ENCODE measurements at places on chromosomes 16 and 17. TPM values are rescaled to one million over a fixed set of nuclear protein-coding genes. Genes with fewer than 3 reads are reported as not detected.

DNA sequence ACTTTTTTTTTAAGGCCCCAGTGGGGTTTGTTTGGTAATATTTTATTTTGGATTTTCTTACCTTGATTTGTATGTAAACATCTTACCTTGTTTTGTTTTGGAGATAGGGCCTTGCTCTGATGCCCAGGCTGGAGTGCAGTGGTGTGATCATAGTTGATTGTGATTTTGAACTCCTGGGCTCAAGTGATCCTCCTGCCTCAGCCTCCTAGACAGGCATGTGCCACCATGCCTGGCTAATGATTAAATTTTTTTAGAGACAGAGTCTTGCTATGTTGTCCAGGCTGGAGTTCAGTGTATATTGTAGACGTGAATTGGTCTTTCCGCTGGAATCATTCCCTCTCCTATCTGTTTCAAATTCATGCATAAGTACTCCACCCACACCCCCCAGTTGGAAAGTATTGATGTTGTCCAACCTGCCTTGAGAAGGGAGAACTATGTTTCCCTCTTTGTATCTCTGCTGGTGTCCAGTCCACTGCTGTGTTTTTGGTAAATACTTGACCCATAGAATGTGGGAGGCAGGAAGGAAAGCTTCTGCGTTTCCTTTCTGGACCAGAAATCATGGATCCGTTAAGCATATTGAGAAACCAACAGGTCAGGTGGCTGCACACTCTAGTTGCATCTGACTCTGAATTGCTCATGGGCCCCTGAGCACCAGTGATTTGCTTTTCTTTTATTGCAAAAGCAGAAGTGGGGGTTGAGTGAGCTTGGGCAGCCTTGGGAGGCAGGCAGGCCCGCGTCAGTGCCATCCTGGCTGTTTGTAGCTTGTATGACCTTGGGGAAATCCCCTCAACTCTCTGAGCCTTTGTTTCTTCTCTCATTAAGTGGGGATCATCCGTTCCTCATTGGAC, 25.0 kb downstream of the RMI2 start:
- H3K4me1 ChIP-seq, result peaks cover 15% of the 10 kb centered on the region
- H3K27ac ChIP-seq, result no peak overlapping the region
- no peak for DNase-seq
- peaks cover 3% of the 10 kb centered on the region for H3K36me3 ChIP-seq
- no peaks in the 10 kb centered on the region for H3K27me3 ChIP-seq

The ADAT1 gene
- 66.1 TPM for total RNA-seq

The CYGB gene
- 0.37 TPM for total RNA-seq

The TBX4 gene
- total RNA-seq, result not detected

GRCh38 chr16:56999409-57000270, 10.3 kb downstream of the NLRC5 start:
- H3K4me3 ChIP-seq, result peak overlapping the region; percentile 69
- H3K36me3 ChIP-seq, result peaks cover 41% of the 10 kb centered on the region
- peak; percentile 43 for DNase-seq

The RTN4RL1 gene
- total RNA-seq, result 0.45 TPM

DNA sequence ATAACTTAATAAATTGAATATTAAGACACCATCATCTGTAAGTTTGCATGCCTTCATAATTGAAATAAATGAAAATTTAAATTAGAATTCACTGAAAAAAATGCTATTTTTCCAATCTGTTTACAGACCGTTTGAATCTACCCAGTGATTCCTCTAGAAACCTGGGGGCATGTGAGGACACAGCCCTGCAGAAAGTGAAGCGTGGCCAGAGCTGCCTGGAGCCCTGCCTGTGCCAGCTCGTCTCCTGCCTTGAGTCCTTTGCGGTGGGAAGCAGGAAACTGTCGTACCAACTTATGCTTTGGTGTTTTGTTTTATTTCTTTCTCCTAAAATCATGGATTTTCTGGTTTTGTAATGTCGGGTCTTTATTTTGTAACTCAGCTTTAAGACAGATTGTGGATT, 67.8 kb upstream of the FA2H start:
- no peak for DNase-seq
- H3K27ac ChIP-seq, result no peak overlapping the region
- peaks cover 10% of the 10 kb centered on the region for H3K27me3 ChIP-seq
- H3K4me1 ChIP-seq, result peaks cover 2% of the 10 kb centered on the region
- H3K4me3 ChIP-seq, result no peak overlapping the region

DNA sequence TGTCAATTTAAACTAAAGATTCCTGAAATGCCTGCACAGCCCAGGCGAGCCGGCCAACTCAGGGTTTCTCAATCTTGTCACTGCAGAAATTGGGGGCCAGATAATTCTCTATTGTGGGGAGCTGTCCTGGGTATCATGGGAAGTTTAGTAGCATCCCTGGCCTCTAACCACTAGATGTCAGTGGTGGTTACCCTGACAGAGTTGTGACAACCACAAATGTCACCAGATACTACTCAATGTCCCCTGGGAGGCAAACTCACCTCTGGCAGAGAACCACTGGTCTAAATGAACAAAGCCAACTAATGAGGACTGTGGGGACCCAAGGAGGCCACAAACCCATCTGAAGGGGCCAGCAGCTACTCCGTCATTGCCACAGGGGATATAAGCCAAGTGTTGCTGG, 90.9 kb downstream of the MYH11 start:
- H3K27ac ChIP-seq, result no peak overlapping the region
- no peak overlapping the region for H3K4me3 ChIP-seq
- no peak for DNase-seq
- peaks cover 5% of the 10 kb centered on the region for H3K27me3 ChIP-seq

The NPIPA5 gene
- 25.5 TPM for total RNA-seq

- H3K36me3 ChIP-seq, result peaks cover 20% of the 10 kb centered on the region
- H3K4me3 ChIP-seq, result peak overlapping the region; percentile 81
- H3K27me3 ChIP-seq, result no peaks in the 10 kb centered on the region
Measured at GRCh38 chr17:35878361-35878760, 1.8 kb downstream of the CCL5 start.

- H3K27ac ChIP-seq, result no peak overlapping the region
- no peak for DNase-seq
- no peak overlapping the region for H3K4me3 ChIP-seq
- no peaks in the 10 kb centered on the region for H3K4me1 ChIP-seq
Measured at GRCh38 chr16:49832177-49832576, 23.7 kb downstream of the ZNF423 start.

- peaks cover 6% of the 10 kb centered on the region for H3K4me1 ChIP-seq
- H3K27ac ChIP-seq, result no peak overlapping the region
- DNase-seq, result no peak
- H3K36me3 ChIP-seq, result no peaks in the 10 kb centered on the region
- H3K27me3 ChIP-seq, result no peaks in the 10 kb centered on the region
Measured at GRCh38 chr17:81090361-81091136, 55.6 kb downstream of the BAIAP2 start.

DNA sequence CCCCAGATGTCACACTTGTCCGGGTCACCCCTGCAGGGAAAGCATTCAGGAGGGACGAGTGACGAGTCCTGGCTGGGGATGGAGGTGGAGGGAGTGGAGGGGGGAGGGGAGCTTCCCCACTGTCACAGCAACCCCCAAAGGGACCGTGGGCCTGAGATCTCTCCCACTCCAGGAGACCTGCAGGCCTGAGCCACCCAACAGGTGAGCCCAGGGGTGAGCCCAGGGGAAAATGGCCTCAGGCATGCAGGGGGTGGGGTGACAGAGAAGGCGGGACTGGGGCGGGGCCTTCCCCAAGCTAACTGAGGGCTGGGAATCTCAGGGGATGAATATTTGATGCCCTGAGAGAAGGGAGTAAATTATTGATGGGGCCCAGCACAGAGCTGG, 2.4 kb downstream of the USH1G start:
- H3K27ac ChIP-seq, result no peak overlapping the region
- DNase-seq, result no peak
- no peaks in the 10 kb centered on the region for H3K36me3 ChIP-seq
- H3K27me3 ChIP-seq, result peaks cover 49% of the 10 kb centered on the region
- H3K4me3 ChIP-seq, result no peak overlapping the region

The MPO gene
- not detected for total RNA-seq

- no peak overlapping the region for H3K4me3 ChIP-seq
- no peak for DNase-seq
- H3K27me3 ChIP-seq, result no peaks in the 10 kb centered on the region
- H3K36me3 ChIP-seq, result peaks cover 23% of the 10 kb centered on the region
- H3K4me1 ChIP-seq, result peaks cover 24% of the 10 kb centered on the region
Measured at GRCh38 chr17:41971721-41972523, 5.3 kb downstream of the CNP start.

GRCh38 chr17:78865682-78866390, 25.2 kb upstream of the USP36 start:
- peak; percentile 73 for DNase-seq
- no peaks in the 10 kb centered on the region for H3K36me3 ChIP-seq
- H3K4me3 ChIP-seq, result no peak overlapping the region
- no peaks in the 10 kb centered on the region for H3K27me3 ChIP-seq
- peaks cover 1% of the 10 kb centered on the region for H3K4me1 ChIP-seq

The CALB2 gene
- total RNA-seq, result not detected

GRCh38 chr17:57962279-57963148, 7.3 kb upstream of the CUEDC1 start:
- no peaks in the 10 kb centered on the region for H3K4me1 ChIP-seq
- no peak overlapping the region for H3K27ac ChIP-seq
- no peak overlapping the region for H3K4me3 ChIP-seq

DNA sequence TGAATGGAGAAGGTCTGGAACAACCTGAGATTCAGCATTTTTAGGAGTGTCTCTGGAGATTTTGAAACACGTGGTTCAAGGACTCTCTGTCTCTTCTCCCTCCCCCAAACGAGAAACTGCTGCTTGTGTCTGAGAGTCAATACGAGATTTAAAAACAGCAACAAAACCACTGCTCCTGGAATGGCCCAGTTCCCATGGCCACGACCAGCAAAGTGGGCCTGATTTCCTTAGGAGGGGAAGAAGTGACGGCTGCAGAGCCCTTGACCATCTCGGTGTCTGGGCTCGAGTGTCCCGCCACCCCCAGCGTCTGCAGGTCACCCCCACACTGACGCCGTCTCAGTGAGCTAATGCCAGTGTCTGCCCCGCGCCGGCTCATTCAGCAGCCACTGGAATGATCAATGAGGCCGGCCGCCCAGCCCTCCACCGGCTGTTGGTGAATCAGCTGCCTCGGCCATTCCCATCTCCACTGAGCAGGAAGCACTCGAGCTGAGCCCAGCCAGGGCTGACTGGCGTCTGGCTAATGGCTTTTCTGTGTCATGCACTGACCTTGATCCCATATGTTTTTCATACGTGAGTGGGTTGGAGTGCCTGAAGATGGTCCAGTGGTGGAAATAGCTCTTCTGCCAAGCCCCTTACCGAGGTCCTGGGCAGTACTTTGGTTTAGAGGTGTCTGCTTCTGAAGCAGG, 151.8 kb downstream of the PITPNC1 start:
- peaks cover 6% of the 10 kb centered on the region for H3K36me3 ChIP-seq
- peaks cover 2% of the 10 kb centered on the region for H3K4me1 ChIP-seq
- H3K27me3 ChIP-seq, result no peaks in the 10 kb centered on the region
- DNase-seq, result no peak
- H3K27ac ChIP-seq, result no peak overlapping the region
- no peak overlapping the region for H3K4me3 ChIP-seq

The GUCY2D gene
- total RNA-seq, result not detected

DNA sequence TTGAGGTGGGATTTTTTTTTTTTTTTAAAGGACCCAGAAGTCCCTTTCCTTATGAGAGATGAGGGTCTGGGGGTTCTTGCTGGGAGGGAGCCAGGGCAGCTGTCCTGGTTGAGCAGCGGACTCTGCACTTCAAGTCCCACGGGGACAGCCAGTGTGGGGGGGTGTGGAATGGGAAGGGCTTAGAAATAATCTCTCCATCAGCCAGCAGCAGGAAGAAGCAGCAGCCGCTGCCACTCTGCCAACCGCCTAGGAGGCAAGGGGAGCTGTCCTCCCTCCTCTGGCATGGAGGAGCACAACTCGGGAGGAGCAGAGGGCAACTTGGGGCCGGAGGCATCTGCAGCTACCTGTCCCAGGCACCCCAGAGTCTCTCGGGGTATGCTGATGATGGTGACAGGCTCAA, at the start of gene KCNG4:
TSS of gene KCNG4 (minus strand) at position 104 of the 400 bp plus-strand sequence. CDS start 2,527 bp downstream, outside the sequence.
- H3K4me1 ChIP-seq, result no peaks in the 10 kb centered on the region
- H3K27ac ChIP-seq, result no peak within 1 kb of the TSS
- DNase-seq, result no peak
- no peak within 1 kb of the TSS for H3K4me3 ChIP-seq

DNA sequence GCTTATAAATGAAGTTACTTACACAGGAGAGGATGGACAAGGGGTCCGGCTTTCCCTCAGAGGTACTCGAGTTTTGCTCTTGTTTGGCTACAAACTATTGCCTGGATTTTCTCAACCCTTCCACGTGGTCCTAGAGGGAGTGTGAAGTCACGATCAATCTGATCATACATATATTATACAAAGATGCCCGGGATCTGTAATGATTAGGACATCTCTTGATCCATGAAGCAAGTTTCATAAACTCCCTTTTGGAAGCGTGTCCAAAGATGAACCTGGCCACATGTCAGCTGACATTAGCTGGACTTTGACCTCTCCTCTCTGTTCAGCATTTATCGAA, 2.3 kb upstream of the CDH11 start:
- H3K27me3 ChIP-seq, result peaks cover 37% of the 10 kb centered on the region
- H3K4me1 ChIP-seq, result no peaks in the 10 kb centered on the region
- H3K36me3 ChIP-seq, result no peaks in the 10 kb centered on the region
- no peak overlapping the region for H3K4me3 ChIP-seq

GRCh38 chr16:75111961-75112733, 4.4 kb downstream of the LDHD start:
- H3K4me3 ChIP-seq, result peak overlapping the region; percentile 39
- peaks cover 9% of the 10 kb centered on the region for H3K27me3 ChIP-seq
- H3K27ac ChIP-seq, result no peak overlapping the region
- peaks cover 34% of the 10 kb centered on the region for H3K4me1 ChIP-seq
- H3K36me3 ChIP-seq, result no peaks in the 10 kb centered on the region

The ABCC12 gene
- total RNA-seq, result not detected

DNA sequence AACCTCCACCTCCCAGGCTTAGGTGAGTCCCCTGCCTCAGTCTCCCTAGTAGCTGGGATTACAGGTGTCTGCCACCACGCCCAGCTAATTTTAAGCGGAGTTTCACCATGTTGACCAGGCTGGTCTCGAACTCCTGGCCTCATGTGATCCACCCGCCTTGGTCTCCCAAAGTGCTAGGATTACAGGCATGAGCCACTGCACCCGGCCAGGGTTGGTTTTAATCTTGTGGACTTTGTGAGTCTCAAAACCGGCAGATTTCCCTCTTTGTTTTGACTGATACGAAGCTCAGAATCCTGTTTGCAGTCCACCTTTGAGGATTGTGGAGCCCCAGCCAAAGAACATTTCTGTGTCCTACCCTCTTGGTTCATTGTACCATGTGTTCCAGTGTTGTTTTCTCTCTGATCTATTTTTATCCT, 16.4 kb upstream of the CPSF4L start:
- peaks cover 3% of the 10 kb centered on the region for H3K27me3 ChIP-seq
- H3K27ac ChIP-seq, result no peak overlapping the region
- DNase-seq, result no peak
- no peaks in the 10 kb centered on the region for H3K36me3 ChIP-seq

DNA sequence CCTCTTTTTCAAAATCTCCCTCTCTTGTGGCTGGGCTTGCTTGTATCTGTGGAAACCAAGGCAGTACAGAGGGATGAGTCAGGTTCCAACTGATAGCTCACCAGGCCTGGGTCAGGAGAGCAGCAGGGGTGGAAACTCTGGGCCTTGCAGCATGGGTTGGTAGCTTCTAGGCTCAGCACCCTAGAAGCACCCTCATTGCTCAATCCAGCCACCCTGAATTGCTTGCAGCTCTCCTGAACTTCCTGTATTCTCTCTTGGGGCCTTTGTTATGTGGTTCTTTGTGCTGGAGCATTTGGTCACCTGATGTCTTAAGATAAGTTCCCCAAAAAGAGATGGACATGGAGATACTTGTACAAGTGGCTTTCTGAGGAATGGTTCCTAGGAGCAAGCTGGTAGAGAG, 169.4 kb downstream of the IRX5 start:
- DNase-seq, result no peak
- H3K4me3 ChIP-seq, result no peak overlapping the region
- peaks cover 5% of the 10 kb centered on the region for H3K27me3 ChIP-seq
- H3K4me1 ChIP-seq, result no peaks in the 10 kb centered on the region

All from activated naive CD8-positive, alpha-beta T cell treated with anti-CD3 and anti-CD28 coated beads, Interleukin-2, amount 10 ng/mL, durations not matched to agents 7 days and 5 days (primary cell).